ENCODE measurements at places on chromosomes 2 and 18.
A peak's percentile ranks its signal among the peaks of the same experiment; 100 is the strongest.

DNA sequence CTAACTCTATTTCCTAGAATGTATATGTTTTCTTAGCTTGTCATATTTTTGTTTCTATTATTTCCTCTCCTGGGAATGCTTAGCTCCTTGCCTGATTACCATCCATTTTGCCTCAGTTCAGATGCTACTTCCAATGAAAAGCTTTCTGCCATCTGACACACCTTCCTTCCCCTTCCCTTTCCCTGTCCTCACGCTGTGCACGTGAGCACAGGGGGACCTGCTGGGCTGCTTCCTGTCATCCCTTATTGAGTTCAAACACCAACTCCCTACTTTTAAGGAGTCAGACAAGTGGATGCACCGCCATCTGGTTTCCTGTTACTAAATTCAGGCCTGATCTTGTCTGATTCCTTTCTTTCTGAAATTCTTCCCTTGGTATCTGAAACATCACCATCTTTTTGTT is 2.4 kb upstream of the INO80C start:
- no peak for DNase-seq

GRCh38 chr2:21318263-21318662 is 194.5 kb downstream of the TDRD15 start:
- DNase-seq = no peak

DNA sequence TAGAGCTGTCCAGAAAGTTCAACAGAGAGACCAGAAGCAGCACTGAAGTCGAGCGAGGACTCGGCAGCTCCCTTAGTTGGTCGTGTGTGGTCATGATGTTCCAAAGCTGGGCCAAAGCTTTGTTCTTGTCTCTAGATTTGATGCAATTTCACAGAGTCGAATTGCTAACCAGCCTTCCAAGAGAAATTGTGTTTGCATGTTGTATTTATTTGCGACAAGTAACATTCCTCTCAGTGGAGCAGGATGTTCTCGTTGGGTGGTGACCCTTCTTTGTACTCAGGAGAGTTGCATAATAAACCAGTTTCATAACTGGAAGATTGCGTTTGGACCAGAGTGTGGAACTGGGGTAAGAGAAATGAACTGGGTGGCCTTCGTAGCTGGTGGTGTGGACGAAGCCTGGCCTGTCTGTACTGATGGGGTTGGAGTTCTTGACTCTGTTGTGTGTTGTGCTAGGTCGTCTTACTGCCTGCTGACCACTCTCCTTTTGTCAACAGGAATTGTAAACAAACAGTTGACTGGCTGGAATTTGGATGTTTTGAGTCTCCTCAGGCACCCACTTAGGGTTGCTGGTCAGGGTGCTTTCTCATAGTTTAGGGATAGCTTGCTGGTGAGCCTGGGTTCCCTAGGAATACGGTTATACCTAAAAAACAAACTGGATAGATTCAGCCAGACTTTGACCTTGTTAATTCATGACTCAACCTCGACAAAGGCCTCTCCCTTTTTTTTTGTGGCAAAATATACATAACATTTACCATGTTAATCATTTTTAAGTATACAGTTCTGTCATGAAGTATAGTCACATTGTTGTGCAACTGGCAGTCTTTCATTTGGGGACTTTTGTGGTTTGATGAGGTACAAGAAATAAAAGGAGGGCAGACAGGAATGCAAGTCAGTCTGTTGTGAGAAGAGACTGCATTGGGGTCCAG is 28.9 kb upstream of the TOGARAM2 start:
- no peak for DNase-seq

DNA sequence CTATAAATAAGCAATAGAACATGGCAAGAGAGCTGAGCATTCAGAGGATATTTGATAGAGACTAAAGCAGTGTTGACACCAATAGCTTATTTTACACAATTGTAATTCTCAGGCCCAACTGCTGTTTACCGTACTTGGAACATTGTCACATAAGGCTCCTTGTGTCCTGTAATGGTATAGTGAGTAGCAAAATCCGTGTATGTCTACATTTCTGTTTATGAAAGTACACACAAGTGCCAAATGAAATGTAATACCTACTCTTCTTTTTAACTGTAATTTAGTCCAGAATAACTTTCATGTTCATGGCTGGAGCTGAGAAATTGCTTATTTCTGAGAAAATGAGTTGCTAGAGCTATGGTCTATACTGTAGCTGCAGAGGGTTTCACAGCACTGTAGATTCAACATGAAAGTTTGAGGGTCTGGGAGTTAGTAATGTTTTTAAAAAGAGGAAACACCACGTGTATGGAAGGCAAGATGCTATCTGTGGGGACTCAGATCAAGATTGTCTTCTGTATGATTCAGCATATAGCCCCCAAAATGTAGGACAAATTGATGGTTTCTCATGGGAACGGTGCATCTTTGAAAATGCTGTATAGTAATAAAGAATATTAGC is 110.2 kb upstream of the NOSTRIN start:
- DNase-seq = no peak

DNA sequence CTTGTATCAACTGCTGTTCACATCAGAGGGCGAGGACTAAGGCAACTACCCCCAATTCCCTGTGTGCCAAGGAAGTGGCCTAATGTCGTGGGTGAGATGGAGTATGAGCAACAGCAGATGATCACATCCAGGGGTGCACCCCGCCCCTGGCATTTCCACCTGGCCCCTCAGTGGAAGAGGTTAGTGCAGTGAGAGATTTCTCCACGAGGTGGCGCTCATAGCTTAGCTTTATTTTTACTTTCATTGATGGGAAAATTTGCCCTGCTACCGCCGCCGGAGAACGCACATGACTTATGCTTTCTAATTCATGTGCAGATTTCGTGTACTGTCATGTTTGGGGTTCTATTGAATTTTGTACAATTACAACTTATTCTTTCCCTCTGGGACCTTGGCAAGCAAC is 470.6 kb upstream of the MEX3C start:
- peak; percentile 48 for DNase-seq

GRCh38 chr2:178263159-178263860 is 69.0 kb downstream of the OSBPL6 start:
- no peak for DNase-seq

DNA sequence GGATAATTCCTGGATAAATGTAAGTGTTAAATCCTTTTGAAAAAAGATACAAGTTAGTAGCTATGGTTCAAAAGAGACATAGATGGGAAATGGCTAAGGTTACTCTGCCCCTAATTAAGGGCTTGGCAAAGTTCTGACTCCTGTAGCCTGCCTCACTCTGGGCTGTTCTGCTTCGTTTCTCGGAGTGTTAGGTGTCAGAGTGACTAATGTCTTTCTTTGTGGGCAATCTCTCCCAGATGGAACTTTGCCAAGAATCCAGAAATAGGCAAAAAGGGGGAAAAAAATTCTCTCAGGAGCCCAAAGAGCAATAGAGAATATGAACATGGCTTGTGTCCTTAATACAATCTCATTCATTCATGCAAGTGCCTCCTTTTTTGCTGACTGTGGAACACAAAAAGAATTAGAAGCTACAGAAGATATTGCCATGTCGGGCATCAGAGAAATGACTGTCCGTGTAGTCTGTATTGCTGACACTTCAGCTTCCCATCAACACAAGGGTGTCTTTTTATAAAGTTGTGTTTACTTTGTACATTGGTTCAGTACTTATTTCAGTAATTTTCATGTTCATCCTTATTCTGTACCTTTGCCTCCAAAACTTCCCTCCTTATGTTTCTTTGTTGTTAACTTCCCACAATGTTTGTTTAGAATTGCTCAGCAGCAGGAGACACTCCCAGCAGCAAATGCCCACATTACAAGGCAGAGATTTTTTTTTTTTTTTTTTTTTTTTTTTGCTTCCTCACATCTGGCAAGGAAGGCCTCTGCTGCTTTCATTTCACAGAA is 134.0 kb downstream of the FTCDNL1 start:
- DNase-seq = no peak
